Cerebellum (tissue), 4 donors: ENCODE measurements at places on chromosomes 1 and 21. TPM values are rescaled to one million over a fixed set of nuclear protein-coding genes. Genes with fewer than 3 reads are reported as not detected.
A peak's percentile ranks its signal among the peaks of the same experiment; 100 is the strongest.

DNA sequence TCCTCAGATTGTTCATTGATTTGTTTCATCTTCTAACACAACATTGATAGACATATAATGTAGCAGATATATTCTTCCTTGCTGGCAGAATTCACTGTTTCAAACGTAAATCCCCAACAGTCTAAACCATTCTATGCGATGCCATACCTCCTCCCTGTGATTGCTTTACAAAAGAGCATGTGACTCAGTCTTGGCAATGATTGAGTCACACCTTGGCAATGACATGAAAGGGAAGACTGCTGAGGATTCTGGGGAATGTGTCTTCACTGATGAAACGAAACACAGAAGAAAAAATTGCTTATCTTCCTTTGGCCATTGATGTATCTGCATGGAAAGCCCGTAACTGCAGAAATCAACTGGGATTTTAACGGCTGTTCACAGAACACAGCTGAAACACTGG, 409.6 kb upstream of the ZRANB2 start:
- no peak for DNase-seq

- peak; percentile 75 for DNase-seq
These were observed 20.4 kb downstream of the LURAP1 start for GRCh38 chr1:46223472-46223943.

DNA sequence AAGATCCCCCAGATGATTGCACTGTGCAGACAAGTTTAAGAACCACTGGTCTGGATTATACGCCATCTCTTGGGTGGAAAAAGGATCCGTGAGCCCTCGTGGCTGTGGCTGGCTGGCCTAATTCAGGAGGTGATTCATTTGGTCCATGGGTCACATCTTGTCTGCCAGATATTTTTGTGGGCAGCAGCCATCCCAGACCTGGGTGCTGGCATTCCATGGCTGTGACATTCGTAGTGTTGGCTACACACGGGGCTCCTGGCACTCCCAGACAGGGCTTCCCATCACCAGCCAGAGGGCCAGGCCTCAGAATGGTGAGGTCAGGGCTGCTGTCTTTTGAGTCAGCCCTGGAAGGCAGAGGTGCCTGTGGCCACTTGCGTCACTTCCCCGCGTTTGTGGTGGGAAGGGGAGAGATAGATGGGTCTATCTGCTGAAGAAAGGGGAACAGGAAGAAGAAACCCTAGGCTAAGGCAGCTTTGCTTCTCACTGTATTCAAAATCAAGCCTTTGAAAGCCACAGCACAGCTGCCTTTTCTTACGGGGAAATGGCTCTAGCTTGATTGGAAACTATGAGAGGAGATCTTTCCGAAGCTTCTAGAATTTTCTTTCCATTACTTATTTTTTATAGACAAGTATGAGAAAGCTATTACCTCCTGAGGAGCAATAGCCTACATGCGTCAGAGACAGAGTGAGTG, 32.4 kb downstream of the EIF2D start:
- DNase-seq = no peak

DNA sequence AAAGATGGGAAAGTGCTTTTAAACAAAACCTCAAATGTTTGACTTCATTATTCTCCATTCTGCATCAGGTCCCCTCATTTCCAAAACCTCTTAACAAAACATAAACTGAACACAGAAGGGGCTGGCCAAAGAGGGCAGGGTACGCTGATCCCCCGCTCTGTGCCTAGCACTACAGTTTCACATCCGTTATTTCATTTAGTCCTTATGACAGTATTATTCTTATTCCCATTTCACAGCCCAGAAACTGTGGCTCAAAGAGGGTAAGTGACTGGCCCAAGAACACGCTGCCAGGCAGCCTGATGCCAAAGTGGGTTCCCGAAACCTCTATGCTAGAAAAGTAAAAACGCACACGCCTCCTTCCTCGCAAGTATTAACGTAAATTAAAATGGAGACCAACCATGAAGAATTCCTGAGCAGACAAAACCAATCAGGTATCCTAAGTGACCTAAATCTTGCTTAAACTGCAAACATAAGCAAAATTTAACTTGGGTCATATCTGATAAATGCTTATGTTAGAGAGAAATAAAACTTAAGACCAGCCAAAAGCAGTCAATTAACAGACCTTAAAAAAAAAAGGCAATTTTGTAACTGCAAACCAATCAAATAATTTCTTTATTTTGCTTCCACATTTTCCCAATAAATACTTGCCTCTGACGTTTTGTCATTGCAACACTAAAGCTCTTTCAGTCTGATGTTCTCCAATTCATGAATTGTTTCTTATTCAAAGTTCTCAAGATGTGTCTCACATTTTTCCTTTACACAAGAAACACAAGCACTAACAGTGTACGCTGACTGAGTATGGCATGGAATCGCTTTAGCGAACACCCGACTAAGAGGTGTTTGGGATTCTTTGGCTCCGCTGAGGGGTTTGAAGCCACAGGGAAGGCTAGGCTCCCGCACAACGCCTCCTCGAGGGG, 653 bp downstream of the CASP9 start:
- no peak for DNase-seq

The ESRRG gene
- total RNA-seq = 131 TPM
